ENCODE measurements at places on chromosomes 6 and 20.

DNA sequence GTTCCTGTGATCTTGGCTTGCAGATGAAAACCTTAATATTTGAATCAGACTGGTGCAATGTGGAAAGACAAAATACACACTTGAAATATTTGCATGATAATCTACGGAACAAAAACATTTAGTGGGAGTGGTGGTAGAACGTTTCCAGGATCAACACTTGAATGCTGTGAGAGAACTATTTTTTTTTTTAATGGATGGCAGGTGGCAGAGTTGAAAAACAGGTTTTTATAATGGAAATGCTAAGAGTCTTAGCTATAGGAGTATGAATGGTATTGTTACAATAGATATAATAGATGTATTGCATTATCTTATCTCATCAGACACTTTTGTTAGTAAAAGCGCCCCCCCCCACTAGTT, 49.2 kb downstream of the CDKAL1 start:
- DNase-seq: no peak

GRCh38 chr6:114611696-114612095, 268.9 kb upstream of the HS3ST5 start:
- DNase-seq: no peak

DNA sequence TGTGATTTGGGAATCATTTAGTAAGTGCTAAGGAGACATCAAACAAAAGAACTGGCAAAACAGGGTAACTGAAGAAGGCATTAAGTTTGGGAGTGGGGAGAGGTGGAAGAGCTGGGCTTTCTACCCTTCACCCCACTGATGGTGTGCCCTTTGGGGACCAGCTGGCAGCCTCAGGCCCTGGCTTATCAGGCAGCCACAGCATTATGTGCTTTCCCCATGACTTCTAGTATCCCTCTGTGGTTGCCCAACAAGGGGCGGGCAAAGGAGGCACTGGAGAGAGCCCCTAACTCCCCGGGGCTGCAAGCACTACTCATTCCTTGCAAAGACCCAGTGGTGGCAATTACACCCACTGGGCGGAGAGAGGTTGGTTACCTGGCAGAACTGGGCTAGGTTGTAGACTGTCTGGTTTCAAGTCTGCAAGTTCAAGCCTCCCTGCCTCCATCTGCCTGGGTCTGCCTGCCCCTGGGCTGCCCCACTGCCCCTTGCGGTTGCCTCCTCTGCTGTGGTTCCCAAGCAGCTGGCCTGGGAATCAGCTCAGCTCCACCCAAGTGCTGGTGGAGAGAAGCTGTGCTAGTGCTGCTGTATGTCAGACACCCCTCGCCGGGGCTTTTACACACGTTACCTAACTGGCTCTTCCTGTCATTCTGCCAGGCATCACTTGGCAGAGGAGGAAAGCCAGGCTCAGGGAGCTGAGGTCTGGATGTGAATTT, 29.9 kb downstream of the KCNK5 start:
- DNase-seq: no peak

DNA sequence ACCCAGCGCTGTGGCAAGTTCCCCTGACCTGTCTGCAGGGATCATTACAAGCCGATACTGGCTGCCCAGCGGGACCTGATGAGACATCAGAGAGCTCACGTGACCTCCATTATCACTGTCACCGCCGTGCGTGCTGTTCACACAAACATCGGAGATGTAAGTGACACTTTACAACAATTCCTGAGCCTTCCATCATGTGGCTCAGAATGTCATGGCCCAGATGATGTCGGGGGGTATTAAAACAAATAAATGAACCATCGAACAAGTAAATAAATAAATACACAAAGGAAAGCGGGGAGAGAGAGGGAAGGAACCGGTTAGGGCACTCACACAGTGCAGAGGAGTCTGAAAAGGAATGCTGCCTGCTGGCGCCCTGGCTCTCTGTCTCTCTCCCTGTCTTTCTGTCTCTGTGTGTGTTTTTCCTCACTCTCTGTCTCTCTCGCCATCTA, 195.1 kb downstream of the BMP7 start:
- DNase-seq: no peak

DNA sequence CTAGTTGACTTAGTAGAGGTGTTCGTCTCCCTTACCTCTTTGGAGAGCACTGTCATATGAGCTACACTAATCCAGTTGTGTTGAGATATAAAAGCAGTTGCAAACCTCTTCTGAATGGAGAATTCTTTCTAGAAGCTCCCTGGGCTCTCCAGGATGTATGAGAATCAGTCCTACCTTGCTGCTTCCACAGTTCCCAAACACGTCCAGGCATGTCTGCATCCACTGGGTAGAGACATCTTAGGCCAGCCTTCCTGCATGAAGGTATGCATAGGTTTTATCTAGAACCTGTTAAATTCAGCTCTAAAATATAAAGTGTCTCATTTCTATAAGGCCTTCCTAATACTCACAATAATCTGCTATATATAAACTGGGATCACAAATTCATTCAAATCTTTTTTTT, 297.7 kb downstream of the CDC5L start:
- DNase-seq: no peak

DNA sequence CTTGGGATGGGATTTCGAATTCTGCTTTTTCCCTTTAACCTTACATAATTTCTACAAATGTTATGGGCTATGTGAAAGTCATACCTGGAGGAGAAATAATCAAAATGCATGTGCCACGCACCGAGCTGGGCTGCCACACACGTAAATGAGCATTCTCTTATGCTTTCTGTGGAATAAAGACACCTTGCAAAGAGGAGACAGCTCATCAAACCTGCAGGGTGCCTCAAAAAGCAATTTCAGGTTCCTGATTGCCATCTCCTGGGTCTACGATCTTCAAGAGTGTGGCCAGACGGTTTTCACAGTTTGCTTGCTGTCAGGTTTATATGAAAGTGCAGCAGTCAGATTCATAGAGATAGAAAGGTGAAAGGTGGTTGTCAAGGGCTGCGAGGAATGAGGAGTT, 36.6 kb downstream of the DUSP22 start:
- DNase-seq: no peak

DNA sequence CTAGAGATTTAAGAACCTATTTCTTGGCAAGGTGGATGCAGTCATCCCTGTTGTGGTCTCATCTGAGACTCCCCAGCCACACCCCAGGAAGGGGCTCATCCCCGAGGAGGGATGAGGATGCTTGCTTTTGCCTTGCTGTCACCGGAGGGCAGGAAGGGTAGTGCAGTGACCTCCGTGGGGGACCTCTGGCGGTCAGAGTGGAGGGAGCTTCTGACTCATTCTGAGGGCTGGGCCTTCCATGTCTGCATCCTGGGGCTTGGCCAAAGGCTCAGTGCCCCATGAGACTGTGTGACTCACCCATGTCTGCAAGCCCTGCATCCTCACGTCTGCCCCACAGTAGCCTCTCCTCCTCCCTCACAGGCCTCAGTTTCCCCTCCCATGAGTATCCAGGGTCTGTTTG, 38.7 kb downstream of the UQCC2 start:
- peak; percentile 71 for DNase-seq
